ENCODE measurements at places on chromosomes 16 and 17.

DNA sequence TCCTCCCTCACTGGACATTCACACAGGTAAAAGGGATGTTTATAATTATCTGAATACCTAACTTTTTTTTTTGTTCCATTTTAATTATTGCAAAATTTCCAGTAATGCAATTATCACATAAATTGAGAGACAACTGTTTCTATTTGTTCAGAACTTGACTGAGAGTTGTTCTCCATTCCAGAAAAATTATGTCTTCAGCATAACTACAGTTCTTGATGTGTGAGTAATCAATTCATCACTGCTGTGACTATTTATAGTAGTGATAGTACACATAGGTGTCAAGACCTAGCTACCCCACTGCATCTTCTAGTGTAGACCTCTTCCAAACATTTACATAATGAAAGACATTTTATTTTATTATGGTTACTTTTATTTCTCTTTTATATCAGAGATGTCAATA, 5.8 kb upstream of the TNRC6A start:
- no peak for DNase-seq

DNA sequence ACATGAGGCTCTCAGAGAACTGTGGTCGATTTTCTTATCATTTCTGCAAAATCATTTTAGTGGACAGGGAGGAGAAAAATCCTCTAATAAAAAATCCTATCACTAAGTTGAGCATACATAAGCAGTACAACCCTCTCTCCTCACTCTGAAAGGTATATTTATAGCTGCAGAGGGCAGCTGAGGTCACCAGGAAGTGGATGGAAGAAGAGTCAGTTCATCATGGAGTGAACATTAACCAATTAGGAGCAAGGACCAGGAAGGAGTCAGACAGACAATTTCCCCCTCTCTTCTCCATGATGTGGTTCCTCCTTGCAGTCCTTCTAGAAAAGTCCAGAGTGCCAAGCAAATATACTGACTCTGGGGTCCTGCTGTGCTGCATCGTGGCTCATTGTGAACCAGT, 253.7 kb downstream of the TOX3 start:
- no peak for DNase-seq

DNA sequence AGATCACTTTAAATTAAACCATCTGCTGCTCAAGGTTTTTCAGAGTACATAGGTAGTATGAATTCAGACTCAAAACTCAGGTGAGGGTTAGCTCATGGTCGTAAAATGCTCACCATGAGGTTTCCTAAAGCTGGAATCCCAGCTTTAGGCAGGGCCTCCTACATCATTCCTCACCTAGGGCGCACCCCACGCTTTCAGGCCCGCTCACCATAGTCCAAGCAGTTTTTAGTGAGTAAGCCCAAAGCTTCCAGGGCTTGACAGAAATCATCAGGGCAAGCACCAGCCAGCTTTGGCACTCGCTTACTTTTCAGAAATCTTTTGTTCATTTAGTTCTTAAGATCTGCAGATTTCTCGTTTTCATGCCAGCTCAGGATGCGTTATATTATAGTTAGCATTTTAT, 89.8 kb downstream of the HIC1 start:
- no peak for DNase-seq

GRCh38 chr16:19291475-19291874, 5.9 kb downstream of the CLEC19A start:
- no peak for DNase-seq

DNA sequence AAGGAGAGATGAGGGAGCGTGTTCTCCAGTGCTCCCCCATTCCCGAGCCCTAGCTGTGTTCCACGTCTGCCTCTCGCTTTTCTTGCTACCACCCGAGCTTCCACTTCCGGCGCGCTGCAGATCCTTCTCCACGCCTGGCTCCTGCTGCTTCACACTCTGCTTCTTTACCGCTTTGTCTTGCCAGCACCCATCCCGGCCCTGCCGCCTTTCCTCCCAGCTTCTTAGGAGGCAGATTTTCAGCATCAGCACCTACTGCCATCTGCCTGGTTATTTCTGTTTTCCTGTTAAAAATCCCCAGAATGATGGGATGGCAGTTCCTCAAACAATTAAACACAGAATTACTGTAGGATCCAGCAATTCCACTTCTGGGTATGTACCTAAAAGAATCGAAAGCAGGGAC, 64.7 kb downstream of the ELAC2 start:
- DNase-seq, result no peak

- DNase-seq, result peak; percentile 53
Measured at GRCh38 chr16:69566240-69566980, 644 bp downstream of the NFAT5 start.

DNA sequence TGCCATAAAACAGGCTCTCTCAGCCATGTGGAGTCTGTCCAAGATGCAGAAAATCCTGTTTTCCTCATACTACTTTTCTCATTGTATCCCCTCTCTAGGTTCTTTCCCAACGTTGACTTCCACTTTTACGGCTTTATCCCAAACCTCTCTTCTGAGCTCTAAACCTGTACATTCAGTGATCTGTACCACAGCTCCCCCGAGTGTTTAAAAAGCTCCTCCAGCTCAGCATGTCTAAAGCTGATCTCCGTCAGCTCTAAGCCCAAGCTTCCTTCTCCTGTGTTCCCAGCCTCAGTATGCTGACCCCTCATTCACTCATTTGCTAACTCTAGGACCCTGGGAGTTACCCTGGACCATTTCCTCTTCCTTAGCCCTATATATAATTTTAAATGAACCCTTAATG, 144.6 kb downstream of the DNAH9 start:
- no peak for DNase-seq

GRCh38 chr16:71610447-71610846, 15.5 kb upstream of the MARVELD3 start:
- no peak for DNase-seq

- DNase-seq, result no peak
Measured at GRCh38 chr17:16294560-16294959, 58.7 kb downstream of the CENPV start.

GRCh38 chr17:50117202-50118051, 12.5 kb downstream of the SAMD14 start:
- DNase-seq, result no peak

DNA sequence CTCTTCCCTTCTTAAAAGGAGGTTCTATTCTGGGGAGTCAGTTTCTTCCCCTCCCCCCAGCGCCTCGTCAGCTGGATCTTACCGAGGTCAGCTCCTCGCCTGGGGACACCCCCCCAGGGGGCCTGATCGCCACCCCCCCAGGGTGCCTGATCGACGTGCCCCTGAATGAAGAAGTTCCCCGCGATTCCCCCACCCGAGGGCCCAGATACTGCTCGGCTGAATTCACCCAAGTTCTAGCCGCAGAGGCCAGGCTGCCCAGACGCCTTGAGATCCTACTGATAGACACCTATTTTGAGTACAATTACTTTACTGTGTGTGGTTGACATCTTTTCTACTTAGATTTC, 1.4 kb downstream of the RAB11FIP3 start:
- DNase-seq, result no peak

DNA sequence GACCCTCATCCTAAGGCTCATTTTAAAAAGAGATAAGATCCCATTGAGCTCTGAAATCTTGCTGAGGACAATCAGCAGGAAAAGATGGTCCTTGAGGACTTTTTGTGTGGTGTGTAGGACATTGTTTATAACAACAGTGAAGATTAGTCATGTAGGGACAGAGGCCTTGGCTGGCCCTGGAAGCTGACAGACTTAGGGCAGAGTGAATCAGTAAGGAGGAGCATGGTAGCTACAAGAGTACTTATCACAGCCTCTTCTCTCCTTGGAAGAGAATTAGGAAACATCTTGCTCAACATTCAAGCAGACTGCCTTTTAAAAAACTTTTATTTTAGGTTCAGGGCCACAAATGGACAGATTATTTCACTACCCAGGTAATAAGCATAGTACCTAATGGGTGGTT, 665.9 kb upstream of the SALL1 start:
- no peak for DNase-seq

- no peak for DNase-seq
Measured at GRCh38 chr16:492211-492875, 35.2 kb upstream of the CAPN15 start.

DNA sequence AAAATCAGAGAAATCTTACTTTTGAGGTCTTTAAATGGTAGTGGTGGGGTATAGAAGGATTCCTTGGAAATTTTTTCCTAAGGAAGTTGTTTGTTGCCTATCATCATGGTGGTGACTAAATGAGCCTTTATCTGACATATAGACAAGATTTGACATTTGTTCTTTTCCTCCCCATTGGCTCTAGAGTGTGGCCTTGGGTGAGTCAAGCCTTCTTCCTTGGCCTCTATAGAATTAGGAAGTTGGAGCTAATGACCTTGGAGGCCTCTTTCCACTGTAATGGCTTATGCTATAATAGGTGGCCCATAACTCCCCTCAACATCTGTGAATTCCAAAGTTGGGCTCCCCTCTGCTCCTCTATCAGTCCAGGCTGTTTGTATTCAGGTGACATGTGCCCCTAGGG, 79.1 kb upstream of the HNF1B start:
- no peak for DNase-seq

- peak; percentile 70 for DNase-seq
Measured at GRCh38 chr16:660459-661183, 7.3 kb upstream of the RHOT2 start.

GRCh38 chr16:30184891-30185682, 1.7 kb downstream of the CORO1A start:
- DNase-seq, result no peak

DNA sequence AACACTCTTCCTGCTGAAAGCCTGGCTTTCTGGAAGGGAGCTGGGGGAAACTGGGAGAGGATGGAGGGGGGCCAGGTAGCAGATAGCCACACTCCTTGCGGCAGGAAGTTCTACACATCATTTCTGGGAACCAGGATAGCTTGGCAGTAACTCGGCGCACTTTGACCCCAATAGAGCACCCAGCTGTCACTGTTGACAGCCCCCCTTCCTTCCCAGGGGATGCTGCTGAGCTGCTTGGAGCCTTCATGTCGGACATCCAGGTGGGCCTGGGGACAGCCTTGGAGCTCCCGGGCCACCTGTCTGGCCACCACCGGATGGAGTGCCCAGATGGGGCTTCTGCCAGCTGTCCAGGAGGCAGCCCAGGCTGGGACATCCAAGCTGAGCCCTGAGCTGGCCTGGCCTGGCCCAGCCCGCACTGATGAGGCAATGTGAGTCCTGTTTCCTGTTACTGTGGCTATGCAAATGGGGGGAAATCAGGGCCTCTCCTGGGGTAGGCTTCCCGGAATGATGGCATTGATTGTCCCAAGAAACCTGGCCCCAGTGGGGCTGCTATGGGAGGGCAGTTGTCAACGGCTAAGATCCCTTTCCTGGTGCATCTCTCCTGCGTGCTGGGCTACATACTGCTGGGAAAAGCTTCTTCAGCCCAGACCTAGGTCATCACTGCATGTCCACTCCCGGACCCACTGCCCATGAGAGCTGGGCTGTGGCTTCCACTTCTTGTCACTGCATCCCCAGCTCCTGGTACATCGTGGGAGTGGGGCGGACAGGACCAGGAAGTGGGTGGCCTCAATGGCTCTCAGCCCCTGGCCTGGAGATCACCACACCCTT, 50.0 kb downstream of the SOCS1 start:
- no peak for DNase-seq
